Umbilical cord (tissue), 2 donors: ENCODE measurements at places on chromosomes 3 and 15.

DNA sequence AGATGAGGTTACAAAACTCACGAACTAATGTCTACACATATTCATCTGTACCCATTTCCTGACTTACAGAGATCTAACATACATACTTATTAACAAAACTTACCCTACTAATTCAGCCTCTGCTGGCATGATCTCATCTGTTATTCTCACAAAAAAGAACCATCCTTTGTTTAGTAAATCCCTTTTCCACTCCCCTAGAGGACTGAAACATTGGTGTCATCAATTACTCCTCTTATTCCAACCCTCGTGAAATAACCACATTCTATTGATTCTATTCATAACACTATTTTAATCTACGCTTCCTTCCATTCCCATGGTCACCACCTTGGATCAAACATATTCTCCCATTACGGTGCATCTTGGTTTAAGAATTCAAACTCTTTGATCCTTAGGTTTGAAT is 505.9 kb downstream of the SI start:
- no peak for DNase-seq

GRCh38 chr3:15638891-15639262 is 37.3 kb downstream of the BTD start:
- DNase-seq, result no peak

- peak; percentile 29 for DNase-seq
These were observed 604.1 kb upstream of the MDFIC2 start for GRCh38 chr3:70916375-70917055.

GRCh38 chr15:45473068-45473467 is 49.5 kb downstream of the SLC30A4 start:
- no peak for DNase-seq

DNA sequence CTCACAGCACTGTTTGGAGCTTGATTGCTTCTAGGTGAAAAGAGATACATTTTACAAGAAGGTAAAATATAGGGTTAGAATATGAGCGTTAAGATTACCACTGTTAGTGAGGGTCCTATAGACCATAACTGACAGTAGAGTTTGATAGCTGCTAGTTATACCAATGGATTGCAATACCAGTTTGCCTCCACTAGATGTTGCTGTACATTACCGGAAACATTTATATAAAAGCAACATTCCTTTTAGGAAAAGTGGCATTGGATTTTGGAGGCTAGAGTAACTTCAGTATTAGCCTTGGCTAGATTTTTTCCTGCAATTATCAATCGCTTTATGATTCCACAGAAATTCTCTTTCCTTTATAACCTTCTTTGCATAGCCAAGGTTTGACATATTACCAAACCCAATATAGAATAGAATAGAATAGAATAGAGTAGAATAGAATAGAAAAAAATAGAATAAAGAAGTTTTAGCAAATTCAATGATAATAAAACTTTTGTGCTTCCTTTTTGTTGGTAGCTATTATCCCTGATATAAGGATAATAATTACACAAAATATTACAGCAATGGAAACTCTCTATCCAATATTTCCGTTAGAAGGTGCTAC is 1093.6 kb upstream of the ALCAM start:
- DNase-seq, result no peak

DNA sequence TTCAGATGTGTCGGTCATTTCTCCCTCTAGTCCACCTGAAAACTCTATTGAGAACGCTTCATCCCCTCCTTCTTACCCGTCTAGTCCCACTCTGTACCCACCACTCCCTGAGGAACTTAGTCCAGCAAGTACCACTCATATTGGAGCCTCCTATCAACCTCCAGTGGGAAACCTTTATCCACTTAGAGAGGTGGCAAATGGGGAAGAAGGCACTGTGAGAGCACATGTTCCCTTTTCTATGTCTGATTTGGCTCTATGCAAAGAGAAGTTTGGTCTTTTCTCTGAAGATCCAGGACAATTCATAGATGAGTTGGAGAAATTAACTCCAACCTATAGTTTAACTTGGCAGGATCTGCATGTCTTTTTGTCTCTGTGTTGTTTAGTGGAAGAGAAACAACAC is 17.0 kb upstream of the RPN1 start:
- no peak for DNase-seq

DNA sequence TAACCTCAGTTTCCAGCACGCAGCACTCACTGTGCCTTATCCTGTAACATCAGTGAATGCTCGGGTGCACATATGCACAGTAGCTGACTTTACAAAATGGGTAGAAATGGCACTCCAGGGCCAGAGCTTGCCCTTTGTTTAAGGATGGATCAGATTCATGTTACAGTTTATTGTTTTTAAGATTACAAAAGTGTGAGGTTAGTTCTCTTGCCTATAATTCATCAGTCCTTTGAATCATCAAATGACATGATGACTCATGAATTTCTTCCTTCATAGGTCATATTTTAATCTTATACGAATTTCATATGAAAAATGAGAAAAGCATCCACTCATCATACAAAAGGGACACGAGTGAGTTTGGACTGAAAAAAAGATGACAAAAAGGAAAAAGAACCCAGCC is 545.3 kb downstream of the GBE1 start:
- no peak for DNase-seq

- DNase-seq, result peak; percentile 63
These were observed 44.7 kb downstream of the GTPBP8 start for GRCh38 chr3:113035387-113035982.

- DNase-seq, result no peak
These were observed 9.7 kb upstream of the PGPEP1L start for GRCh38 chr15:99017322-99017701.

DNA sequence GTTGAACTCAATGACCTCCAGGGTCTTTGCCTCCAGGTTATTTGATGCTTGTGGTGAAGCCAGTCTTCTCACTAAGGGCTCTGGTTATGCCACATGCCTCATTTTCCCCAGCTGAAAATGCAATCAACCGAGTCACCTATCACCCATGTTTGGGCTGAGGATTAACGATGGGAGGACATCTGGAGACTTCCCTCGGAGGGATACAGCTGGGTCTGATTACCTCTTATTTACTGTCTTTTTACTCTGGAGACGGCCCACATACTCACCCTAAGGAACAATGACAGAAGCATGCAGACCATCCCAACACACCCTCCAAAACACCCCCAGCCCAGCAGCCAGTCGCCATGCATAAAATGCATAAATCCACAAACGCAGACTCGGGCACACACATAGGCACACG is 187.4 kb downstream of the OPA1 start:
- no peak for DNase-seq

DNA sequence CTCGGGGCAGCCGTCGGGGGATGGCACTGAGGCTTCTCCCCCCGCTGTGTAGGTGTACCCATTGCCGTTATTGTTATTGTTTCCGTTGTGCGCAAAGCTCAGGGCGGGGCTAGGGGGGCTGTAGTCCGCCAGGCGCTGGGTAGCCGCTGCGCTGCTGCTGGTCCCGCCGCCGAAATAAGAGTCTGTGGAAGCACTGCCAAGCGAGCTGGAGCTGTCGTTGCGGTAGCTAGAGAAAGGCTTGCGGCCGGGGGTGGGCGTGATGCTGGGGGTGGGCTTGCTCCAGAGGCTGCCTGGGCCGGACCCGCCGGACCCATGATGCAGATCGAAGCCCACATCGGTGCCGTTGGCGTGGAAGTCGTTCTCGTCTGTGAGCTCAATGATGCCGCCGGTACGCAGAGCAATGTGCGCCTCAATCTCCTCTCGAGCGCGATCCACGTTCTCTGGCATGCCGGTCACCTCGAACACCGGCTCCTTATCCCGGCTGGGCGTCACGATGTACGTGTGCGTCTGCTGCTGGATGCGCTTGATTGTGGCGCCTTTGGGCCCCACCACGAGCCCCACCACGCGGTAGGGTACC is 1.9 kb downstream of the MEX3B start:
- DNase-seq, result no peak

GRCh38 chr3:150588027-150588830 is 14.9 kb upstream of the SELENOT start:
- no peak for DNase-seq

- DNase-seq, result no peak
These were observed 701 bp downstream of the OSBPL11 start for GRCh38 chr3:125594581-125595011.

- DNase-seq, result no peak
These were observed 128.3 kb downstream of the TPRA1 start for GRCh38 chr3:127462111-127462655.

GRCh38 chr3:31709005-31709404 is 176.3 kb downstream of the STT3B start:
- no peak for DNase-seq

GRCh38 chr3:83321891-83322290 is 1560.4 kb upstream of the GBE1 start:
- no peak for DNase-seq

DNA sequence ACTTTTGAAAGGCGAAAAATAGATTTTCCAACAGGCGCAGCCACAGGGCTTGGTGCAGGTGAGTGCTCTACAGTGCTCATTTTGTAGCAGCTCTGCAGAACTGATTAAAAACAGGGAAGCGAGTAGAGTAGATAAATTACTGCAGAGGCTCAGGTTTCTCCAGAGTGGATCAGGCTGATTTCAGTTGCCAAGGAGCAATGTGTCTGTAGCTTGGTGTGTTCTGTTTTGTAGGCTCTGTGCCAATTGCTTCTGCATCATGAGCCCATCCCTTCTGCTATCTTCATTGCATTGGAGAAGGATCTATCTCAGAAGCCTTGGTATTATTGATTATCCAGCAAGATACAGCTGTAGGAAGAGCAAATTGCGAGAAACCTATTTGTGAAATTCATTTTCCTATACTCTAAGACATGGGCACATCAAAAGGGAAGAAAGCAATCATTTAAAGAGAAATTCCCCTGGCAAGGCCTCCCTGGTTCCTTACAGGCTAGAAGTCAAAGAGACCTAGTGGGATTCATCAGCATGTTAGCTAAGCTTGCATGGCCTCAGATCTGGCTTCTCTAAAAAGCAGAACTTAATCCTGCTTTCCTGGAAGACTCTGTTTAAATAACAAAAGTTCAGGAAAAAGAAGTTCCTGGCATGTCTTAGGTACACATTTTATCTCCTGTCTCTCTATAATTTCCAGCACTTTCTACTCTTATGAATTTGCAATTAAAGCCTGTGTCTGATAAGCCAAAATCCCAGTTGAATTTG is 432.4 kb upstream of the ATP10A start:
- peak; percentile 85 for DNase-seq

- DNase-seq, result no peak
These were observed 35.8 kb upstream of the TNFSF10 start for GRCh38 chr3:172559020-172559419.

GRCh38 chr15:42110367-42110766 is 16.0 kb upstream of the PLA2G4D start:
- DNase-seq, result no peak

DNA sequence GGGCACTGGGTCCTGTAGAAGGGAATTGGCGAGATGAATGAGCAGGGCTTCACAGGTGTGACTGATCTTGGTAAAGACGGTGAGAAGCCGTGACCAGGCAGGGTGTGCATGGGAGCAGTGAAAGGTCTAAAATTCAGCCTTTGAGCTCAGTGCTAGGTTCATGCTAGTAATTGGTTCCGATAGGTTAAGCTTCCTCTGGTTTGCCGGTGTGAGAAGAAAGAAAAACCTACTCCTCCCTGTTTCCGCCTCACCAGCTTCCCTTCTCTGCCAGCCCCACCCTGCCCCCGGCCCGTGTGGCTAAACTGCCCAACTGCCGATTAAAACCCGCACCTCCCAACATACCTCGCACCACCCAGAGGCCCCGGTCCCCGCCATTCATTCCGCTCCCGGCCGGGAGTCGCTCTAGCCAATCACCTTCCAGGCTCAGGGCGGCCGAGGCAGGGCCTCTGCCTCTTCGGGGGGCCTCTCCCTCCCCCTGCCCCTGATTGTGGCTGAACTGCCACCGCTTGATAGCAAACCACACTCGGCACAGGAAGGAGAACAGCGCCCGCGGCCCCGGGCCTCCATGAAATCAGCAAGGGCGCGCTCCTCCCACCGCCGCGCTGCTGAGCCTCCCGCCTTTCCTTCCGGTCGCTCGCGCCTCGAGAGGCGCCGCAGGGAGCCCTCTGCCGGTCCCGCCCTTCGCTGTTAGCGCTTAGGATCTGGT is 7.3 kb upstream of the NRROS start:
- peak; percentile 91 for DNase-seq

DNA sequence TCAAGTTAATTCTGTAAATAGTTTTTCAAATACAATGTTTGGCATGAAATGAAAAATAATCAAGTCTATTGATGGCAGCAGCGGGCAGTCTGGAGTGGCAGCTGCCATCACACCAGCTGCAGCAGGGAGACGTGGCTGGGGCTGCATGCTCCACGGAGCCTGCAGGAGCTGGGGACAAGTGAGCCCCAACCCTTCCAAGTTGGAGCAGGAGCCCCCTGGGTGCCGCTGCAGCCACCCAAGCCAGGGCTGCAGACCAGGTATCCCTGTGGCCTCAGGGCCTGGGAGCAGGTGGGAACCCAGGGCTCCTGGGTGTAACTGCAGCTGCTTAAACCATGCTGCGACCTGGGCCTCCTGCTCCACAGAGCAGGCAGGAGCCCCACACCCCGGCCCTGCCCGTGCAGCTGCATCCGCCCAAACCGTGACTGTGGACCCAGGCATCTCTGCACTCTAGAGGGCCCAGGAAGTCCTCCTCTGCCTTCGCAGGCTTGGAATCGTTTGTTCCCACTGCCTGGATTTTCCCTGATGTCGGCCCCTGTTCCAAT is 257.4 kb downstream of the PLOD2 start:
- no peak for DNase-seq

DNA sequence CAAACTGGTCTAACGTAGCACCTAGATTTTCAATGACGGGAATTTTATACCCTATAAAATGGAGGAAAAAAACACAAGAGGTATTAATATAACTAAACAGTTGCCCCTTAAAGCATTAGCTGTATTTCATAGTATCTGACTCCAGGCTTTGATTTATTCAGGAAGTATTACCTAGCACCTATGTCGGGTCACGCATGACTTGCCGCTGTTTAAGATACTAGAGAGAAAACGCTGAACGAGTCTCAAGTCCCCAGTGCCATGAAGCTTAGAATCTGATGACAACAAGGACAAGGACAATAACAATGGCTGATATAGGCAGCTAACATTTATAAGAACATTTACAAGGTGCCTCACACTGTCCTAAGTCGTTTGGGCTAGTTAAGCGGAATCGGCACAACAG is 1.9 kb downstream of the SNRPA1 start:
- no peak for DNase-seq

- DNase-seq, result no peak
These were observed 74.5 kb downstream of the LSM3 start for GRCh38 chr3:14253022-14253706.

DNA sequence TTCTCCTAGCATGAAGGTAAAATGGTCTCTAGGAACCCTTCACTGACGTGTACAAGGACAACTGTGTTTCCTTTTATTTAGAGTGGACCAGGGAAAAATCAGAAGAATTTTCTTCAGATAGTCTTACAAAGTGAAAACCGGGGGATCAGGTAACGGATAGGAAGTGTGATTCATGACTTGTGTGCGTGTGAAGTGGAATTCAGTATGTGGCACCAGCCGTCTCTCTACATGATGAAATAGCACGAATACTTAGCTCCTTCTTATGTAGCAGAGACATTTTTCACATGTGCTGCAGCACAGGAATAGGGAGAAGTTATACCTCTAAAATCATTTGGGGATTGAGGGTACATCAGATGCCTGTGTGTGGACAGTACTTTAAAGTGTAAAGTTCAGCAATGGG is 159.2 kb downstream of the MEX3B start:
- no peak for DNase-seq
